ENCODE measurements at places on chromosomes 2 and 18. TPM values are rescaled to one million over a fixed set of nuclear protein-coding genes. Genes with fewer than 3 reads are reported as not detected.

The STARD7 gene
- total RNA-seq, result 81.0 TPM

The TRIB2 gene
- 12.3 TPM for total RNA-seq

The PLCD4 gene
- 7.6 TPM for total RNA-seq

The AFF3 gene
- 0.34 TPM for total RNA-seq

The GRB14 gene
- 0.17 TPM for total RNA-seq

The MPV17 gene
- total RNA-seq, result 73.6 TPM

The LBX2 gene
- total RNA-seq, result 3.8 TPM

The KLHL30 gene
- total RNA-seq, result 0.09 TPM

The MARCO gene
- not detected for total RNA-seq

The IL1F10 gene
- total RNA-seq, result not detected

The OTOF gene
- total RNA-seq, result under 0.01 TPM

The CPLX4 gene
- total RNA-seq, result not detected

The CNTNAP5 gene
- total RNA-seq, result not detected

The CTAGE1 gene
- not detected for total RNA-seq

The FBXO48 gene
- 0.32 TPM for total RNA-seq

The CD8A gene
- not detected for total RNA-seq

The CYTIP gene
- total RNA-seq, result 0.16 TPM

The KRTCAP3 gene
- 0.26 TPM for total RNA-seq

The HEATR5B gene
- 13.9 TPM for total RNA-seq

The GAREM1 gene
- total RNA-seq, result 3.3 TPM

The PTRHD1 gene
- total RNA-seq, result 33.8 TPM

The ALLC gene
- total RNA-seq, result not detected

The ZNF532 gene
- total RNA-seq, result 29.3 TPM

The ZNF519 gene
- total RNA-seq, result 1.5 TPM

The ASXL3 gene
- 0.69 TPM for total RNA-seq

The INHBB gene
- total RNA-seq, result not detected

The TEKT4 gene
- total RNA-seq, result not detected

The STARD6 gene
- total RNA-seq, result 0.17 TPM
